ENCODE measurements at places on chromosomes 11 and 22. TPM values are rescaled to one million over a fixed set of nuclear protein-coding genes. Genes with fewer than 3 reads are reported as not detected.

Gene ANO9
- total RNA-seq: 21.8 TPM

Gene APOBEC3C
- total RNA-seq: 19.8 TPM

Gene LDLRAD3
- 14.2 TPM for total RNA-seq

Gene MACROD1
- total RNA-seq: 27.8 TPM

Gene SMC1B
- total RNA-seq: not detected

DNA sequence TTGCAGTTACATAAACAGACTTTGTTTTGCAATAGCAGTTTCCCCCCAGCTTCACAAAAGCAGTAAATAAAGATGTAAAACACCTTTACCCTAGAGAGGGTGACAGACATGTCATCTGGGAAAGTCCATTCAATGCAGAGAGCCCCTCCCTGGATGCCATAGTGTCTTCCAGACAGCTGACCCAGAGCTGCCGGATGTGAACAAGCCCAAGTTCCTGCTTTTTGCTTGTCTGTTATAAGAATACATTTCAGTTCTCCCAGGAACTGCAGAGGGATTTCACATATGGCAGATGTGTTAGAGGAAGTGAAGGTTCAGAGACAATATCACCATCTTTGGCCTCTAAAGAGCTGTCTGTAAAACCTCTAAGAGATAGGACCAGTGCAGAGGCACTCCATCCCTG is 48.9 kb downstream of the RELT start:
- no peaks in the 10 kb centered on the region for H3K36me3 ChIP-seq
- H3K27ac ChIP-seq: no peak overlapping the region
- no peaks in the 10 kb centered on the region for H3K27me3 ChIP-seq
- no peaks in the 10 kb centered on the region for H3K4me1 ChIP-seq

DNA sequence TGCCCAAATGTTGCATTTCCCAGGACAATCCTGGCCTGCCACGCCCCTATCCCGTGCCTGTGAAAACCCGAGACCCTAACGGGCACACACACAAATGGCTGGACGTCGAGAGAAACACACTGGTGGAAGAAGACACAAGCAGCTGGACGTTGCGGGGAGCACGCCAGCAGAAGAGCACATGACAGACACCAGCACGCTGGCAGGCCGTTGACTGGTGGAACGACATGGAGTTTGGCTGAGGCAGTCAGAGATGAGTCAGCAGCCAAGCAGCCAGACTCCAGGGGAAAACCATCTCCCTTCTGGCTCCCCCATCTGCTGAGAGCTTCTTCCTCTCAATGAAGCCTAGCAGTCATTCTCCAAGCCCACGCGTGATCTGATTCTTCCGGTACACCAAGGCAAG is 606.7 kb upstream of the LRRC4C start:
- H3K4me3 ChIP-seq: no peak overlapping the region
- H3K4me1 ChIP-seq: no peaks in the 10 kb centered on the region
- no peaks in the 10 kb centered on the region for H3K36me3 ChIP-seq
- no peak overlapping the region for H3K27ac ChIP-seq
- peak; percentile 42 for DNase-seq

- no peaks in the 10 kb centered on the region for H3K4me1 ChIP-seq
- DNase-seq: no peak
- no peaks in the 10 kb centered on the region for H3K27me3 ChIP-seq
- H3K36me3 ChIP-seq: no peaks in the 10 kb centered on the region
- H3K4me3 ChIP-seq: no peak overlapping the region
Observed at GRCh38 chr22:17012267-17012666, 4.2 kb upstream of the GAB4 start.

DNA sequence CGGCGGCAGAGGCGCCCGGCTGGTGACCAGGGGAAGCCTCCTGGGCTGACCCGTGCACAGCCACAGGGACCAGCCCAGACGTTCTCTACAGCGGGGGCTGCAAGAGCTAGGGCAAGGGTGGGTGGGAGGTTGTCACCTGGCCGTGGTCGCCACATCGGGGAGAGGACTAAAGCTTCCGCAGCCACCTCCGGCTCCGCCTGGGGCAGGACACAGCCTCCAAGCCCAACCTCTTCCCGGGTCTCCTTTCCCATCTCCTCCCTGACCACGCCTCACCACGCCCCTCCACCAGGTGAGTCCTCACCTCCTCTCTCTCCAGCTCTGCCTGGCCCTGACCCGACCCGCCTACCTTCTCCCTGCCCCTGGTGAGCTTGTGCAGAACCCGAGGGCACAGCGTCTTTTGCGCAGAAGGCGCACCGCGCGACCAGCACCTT is 75.9 kb upstream of the LMO1 start:
- H3K36me3 ChIP-seq: no peaks in the 10 kb centered on the region
- H3K27me3 ChIP-seq: no peaks in the 10 kb centered on the region
- DNase-seq: peak; percentile 73
- no peak overlapping the region for H3K27ac ChIP-seq
- no peak overlapping the region for H3K4me3 ChIP-seq
- no peaks in the 10 kb centered on the region for H3K4me1 ChIP-seq

DNA sequence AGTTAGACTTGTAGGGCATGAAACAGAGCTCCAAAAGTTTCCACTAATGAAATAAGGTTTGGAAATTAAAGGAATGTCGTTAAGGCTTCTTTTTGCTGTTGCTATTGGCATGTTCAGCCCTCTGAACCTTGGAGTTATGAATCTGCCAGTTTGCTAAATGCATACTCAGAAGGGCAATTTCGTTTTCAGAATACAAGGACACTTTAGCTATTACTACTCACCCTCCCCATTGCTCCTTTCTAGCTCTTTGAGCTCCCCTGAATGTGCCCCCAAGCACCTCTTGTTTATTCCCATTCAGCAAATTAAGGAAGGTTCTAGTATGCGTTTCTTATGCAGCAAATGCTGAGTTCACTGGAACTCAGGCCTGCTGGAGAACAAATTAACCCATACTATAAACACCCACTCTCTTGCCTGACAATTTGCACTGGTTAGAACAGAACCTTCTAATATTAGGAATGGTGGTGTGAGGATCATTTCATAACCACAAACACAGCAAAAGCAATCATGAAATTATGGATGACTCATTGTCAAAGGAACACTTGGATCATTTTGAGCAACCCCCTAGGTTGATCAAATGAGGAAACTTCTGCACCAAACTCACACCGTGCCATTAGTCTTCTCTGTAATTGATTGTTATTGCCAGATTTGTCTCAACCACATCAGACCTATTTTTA is 26.2 kb upstream of the LIN7C start:
- H3K4me1 ChIP-seq: no peaks in the 10 kb centered on the region
- H3K27ac ChIP-seq: no peak overlapping the region
- no peaks in the 10 kb centered on the region for H3K36me3 ChIP-seq
- no peak for DNase-seq
- H3K27me3 ChIP-seq: no peaks in the 10 kb centered on the region

- no peaks in the 10 kb centered on the region for H3K4me1 ChIP-seq
- H3K27me3 ChIP-seq: no peaks in the 10 kb centered on the region
- DNase-seq: no peak
- H3K4me3 ChIP-seq: no peak overlapping the region
- H3K27ac ChIP-seq: no peak overlapping the region
Observed at GRCh38 chr22:49040111-49040510, 787.6 kb downstream of the BRD1 start.

- peaks cover 21% of the 10 kb centered on the region for H3K36me3 ChIP-seq
- no peak for DNase-seq
- H3K4me1 ChIP-seq: peaks cover 12% of the 10 kb centered on the region
- H3K4me3 ChIP-seq: no peak overlapping the region
- no peaks in the 10 kb centered on the region for H3K27me3 ChIP-seq
- H3K27ac ChIP-seq: no peak overlapping the region
Observed at GRCh38 chr11:60918939-60919265, 4.9 kb downstream of the TMEM109 start.

- DNase-seq: no peak
- no peak overlapping the region for H3K27ac ChIP-seq
- H3K4me3 ChIP-seq: no peak overlapping the region
Observed at GRCh38 chr11:2549491-2549875, 104.7 kb downstream of the KCNQ1 start.

DNA sequence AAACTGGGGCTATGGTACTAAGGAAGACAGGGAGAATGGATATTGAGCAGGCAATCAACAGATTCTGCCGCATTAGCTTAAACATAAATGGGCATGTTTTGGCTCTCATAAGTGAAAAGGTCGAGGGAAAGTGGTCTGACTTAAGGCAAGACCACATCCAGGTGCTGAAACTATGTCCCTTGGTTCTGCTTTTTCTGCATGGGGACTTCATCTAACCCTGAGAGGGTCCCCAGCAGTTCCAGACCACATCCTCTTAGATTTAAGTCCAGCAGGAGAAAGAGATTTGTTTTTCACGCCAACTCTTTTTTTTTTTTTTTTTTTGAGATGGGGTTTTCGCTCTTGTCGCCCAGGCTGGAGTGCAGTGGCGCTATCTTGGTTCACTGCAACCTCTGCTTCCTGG is 5.5 kb downstream of the RPS6KA4 start:
- no peak for DNase-seq
- H3K27ac ChIP-seq: no peak overlapping the region
- no peaks in the 10 kb centered on the region for H3K27me3 ChIP-seq
- no peaks in the 10 kb centered on the region for H3K4me1 ChIP-seq

DNA sequence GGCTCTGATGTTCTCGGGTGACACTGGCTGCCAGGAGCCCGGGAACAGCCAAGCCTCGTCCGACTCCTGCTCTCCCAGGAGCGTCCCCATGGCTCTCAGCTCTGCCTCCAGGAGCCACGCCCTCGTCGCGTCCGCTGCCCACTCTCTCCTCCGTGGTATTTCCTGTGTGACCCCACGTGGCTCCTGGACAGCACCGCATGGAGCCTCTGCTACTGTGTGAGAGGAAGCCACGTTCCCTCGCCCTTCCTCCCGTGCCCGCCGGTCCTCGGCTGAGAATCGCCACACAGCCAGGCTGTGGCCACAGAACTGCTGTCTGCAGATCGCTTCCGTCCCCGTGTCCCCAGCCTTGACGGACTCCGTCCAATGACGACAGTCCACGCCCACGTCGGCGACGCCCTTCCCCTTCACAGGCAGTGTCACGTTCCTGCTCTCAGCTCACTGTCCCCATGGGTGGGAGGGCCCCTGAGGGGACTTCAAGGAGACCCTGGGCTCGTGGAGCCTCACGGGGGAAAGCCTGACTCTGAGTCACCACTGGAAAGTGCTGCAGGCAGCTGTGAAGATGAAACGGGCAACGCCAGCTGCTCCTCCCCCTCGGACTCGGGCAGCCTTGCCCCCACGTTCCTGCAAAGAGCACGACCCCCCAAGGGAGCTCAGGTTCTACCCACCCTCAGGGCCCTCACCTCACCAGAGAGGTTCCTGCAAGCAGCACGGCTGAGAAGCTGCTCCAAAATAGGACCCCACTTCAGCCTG is 458.5 kb downstream of the BRD1 start:
- peak; percentile 80 for DNase-seq
- H3K4me1 ChIP-seq: no peaks in the 10 kb centered on the region
- H3K27me3 ChIP-seq: peaks cover 2% of the 10 kb centered on the region
- H3K27ac ChIP-seq: no peak overlapping the region
- no peak overlapping the region for H3K4me3 ChIP-seq

GRCh38 chr11:72125956-72126355 is 9.6 kb upstream of the FOLR3 start:
- no peak overlapping the region for H3K27ac ChIP-seq
- no peaks in the 10 kb centered on the region for H3K36me3 ChIP-seq
- H3K4me3 ChIP-seq: no peak overlapping the region
- H3K27me3 ChIP-seq: no peaks in the 10 kb centered on the region

- H3K4me1 ChIP-seq: no peaks in the 10 kb centered on the region
- H3K27ac ChIP-seq: no peak overlapping the region
- no peaks in the 10 kb centered on the region for H3K36me3 ChIP-seq
- no peak overlapping the region for H3K4me3 ChIP-seq
Observed at GRCh38 chr11:118939953-118940598, 14.3 kb upstream of the BCL9L start.

DNA sequence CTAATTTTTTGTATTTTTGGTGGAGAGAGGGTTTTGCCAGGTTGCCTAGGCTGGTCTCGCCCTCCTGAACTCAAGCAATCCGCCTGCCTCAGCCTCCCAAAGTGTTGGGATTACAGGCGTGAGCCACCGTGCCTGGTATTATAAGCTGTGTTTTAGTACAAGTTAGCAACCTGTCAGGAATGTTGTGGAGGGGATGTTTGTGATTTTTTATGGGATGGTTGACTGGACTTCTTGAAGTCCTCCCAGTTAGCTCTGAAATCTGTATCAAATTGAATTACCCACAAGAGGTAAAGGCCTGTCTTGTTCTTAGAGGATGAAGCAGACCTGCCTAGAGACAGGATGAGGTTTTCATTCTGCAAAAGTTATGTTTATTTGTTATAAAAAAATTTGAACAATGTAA is 34.1 kb upstream of the IL18BP start:
- DNase-seq: no peak
- no peaks in the 10 kb centered on the region for H3K27me3 ChIP-seq
- peaks cover 4% of the 10 kb centered on the region for H3K4me1 ChIP-seq
- H3K27ac ChIP-seq: no peak overlapping the region

- no peak overlapping the region for H3K4me3 ChIP-seq
- peaks cover 3% of the 10 kb centered on the region for H3K36me3 ChIP-seq
- no peak for DNase-seq
- H3K4me1 ChIP-seq: no peaks in the 10 kb centered on the region
- no peaks in the 10 kb centered on the region for H3K27me3 ChIP-seq
- H3K27ac ChIP-seq: no peak overlapping the region
Observed at GRCh38 chr22:47059701-47060161, 297.3 kb downstream of the TBC1D22A start.

DNA sequence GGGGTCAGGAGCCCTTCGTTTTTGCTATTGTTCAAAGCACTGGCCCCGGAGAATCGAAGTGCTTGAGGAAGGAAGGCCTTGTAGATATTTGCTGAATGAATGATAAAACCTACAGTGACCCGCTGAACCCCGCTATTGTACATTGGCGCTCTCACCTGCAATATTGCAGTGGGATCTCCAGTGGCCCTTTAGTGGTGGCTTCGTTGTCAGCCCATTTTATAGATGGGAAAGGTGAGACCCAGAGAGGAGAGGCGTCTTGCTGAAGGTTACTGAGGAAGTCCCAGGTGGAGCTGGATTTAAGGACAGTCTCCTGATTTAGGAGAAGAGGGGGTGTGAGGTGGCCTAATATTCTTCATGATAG is 1.2 kb downstream of the CDC42EP2 start:
- no peak for DNase-seq
- peak overlapping the region; percentile 89 for H3K27ac ChIP-seq
- no peaks in the 10 kb centered on the region for H3K4me1 ChIP-seq
- H3K27me3 ChIP-seq: no peaks in the 10 kb centered on the region

DNA sequence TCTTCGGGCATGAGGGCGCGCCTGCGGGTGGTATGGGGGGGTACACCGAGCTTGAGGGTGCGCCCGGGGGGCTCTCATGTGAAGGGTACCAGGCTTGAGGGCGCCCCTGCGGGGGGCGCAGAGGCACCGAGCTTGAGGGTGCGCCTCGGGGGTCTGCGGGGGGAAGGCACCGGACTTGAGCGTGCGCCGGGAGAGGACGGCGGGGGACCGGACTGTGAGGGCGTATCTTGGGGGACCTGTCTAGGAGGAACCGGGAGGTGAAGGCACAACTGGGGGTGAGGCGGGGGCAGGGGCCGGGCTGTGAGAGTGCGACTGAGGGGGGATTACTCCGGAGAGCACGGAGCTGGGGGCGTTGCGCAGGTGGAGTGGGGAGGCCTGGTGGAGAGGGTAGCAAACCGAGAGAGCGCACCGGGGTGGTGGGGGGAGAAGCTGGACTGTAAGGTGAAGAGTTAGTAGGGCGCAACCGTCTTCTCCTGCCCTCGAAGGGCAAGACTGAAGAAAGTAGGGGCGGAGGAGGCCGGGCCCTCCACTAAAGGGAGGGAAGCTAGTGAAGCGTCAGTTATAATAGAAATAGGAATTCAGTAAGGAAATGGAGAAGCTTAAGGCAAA is 1.1 kb upstream of the DDX6 start:
- DNase-seq: peak; percentile 47
- no peaks in the 10 kb centered on the region for H3K36me3 ChIP-seq
- peak overlapping the region; percentile 99 for H3K27ac ChIP-seq
- no peaks in the 10 kb centered on the region for H3K27me3 ChIP-seq

All from kidney (tissue), 22 donors.